ENCODE measurements at places on chromosomes 4 and X.

DNA sequence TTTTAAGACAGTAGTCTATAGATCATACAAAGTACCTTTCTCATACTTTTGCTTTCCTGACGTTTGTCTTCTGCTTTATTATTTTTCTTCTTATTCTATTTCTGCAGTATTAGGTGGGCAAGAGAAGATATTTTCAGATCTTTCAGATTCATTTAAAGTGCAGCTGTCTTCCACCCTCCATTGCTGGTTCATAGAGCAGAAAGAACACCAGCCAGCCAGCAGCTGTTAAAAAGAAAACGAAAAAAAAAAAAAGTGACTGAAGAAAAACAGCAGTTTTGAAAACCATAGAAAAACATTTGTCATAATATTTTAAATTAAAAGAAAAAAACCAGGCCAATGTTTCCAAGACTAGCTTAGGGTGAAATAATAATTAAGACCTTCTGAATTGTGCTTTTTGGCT, 42.9 kb downstream of the SMAD1 start:
- DNase-seq = no peak

DNA sequence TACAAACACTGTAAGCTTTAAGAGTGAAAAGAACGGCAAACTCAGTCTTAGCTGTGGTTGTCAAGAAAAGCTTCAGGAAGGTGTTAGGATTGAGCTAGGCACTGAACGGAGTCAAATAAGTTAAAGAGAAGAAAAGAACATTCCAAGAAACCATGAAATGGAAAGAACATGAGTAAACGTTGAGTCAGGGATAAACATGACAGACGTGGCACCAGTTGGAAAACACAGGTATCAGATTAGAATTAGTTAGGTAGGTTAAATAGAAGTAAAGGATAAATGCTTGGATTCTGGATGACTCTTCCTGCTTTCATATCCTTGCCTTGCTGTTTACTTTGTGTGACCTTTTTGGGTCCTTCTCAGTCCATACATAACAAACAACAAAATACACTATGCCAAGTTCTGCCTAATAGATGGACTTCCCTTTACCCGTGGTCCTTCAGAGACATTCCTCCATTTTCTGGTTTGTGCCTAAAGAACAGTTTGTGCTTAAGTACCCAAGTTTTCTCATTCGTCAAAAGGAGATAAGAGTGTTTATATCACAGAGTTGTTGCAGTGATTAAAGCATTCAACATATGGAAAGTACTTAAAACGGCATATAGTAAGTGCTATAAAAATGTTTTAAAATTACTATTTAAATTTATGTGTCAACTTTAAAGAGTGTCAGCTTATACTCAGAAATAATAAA, 446.9 kb downstream of the TMA16 start:
- no peak for DNase-seq

GRCh38 chr4:112073181-112073580, 72.1 kb upstream of the FAM241A start:
- DNase-seq = no peak

DNA sequence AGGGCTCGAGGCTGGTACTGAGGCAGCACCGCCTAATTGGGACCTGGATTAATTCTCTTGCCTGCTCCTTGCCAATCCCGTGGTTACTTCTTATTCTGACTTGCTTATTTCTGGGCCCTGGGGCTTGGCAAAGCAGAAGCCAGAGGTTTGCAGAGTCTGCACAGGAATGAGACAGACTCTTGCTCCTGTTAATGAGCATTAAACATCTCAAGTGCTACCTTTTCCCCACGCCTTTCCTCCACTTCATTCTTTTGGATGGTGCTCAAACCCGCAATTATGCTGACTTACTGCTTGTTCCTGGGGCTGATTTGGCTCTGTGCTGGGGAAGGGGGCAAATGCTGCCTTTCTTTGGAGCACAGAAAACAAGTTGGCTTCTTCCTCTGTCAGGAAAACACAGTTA, 16.5 kb upstream of the STOX2 start:
- DNase-seq = no peak

- no peak for DNase-seq
Observed at GRCh38 chr4:46506876-46507275, 116.9 kb upstream of the GABRA2 start.

DNA sequence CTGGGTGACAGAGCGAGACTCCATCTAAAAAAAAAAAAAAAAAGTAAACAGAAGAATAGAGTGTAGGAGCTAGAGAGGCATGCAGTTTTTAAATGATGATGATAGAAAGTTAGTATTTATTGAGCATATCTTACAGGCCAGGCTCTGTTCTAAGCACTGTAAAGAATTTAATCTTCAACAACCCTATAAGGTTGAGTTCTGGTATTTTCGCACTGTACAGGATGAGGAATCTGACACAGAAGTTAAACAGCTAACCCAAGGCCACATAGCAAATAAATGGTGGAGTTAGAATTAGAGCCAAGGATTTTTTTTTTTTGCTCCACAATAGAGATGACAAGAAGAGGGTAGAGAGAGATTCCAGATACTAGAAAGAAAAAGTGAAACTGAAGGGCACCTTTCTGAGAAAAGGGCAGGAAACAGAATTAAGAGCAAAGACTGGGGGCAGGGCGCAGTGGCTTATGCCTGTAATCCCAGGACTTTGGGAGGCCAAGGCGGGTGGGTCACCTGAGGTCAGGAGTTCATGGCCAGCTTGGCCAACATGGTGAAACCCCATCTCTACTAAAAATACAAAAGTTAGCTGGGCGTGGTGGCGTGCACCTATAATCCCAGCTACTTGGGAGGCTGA, 56.1 kb downstream of the KLHL5 start:
- DNase-seq = no peak

DNA sequence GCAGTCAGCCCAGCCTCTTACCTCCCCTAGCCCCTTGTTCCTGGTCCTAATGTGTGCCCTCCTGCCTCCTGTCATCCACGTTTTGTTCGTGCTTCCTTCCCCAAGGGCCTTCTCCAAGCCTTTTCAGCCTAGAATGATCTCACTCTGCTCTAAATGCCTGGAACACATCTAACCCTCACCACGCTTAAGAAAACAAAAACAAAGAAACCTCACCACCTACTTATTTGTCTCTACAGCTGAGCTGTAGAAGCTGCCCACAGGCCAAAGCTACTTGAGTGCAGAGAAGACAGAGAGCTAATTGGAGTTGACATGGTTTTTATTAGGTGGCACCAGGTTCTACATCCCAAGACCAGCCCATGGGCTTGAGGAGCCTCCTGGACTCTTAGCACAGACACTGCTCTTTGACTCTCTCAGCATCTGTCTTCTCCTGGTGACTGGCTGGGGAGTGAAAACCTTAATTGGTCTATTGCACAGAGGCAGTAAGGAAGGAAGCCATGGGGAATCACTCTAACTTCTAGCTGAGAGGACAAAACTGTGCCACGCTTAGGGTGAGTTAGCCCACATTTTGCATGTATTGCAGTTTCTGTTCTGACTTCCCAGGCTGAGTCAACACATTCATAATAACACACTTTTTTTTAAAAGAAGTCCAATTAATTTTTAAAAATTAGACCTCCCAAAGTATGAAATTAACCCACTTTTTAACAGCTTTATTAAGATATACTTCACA, 52.3 kb upstream of the PDK3 start:
- no peak for DNase-seq
